Activated T-cell treated with anti-CD3 and anti-CD28 coated beads, Interleukin-2, amount 50 U/mL, for 72 hours (primary cell): ENCODE measurements at places on chromosomes 16 and 17. TPM values are rescaled to one million over a fixed set of nuclear protein-coding genes. Genes with fewer than 3 reads are reported as not detected.
A peak's percentile ranks its signal among the peaks of the same experiment; 100 is the strongest.

TERB1 gene
- not detected for total RNA-seq

KRTAP4-5 gene
- not detected for total RNA-seq

SLC4A1 gene
- not detected for total RNA-seq

RHBDL3 gene
- not detected for total RNA-seq

- DNase-seq: no peak
These were observed 11.9 kb downstream of the IKZF3 start for GRCh38 chr17:39852239-39852638.

- no peak for DNase-seq
These were observed 11.6 kb downstream of the HBQ1 start for GRCh38 chr16:191831-192230.

- no peak for DNase-seq
These were observed 143.0 kb downstream of the ENGASE start for GRCh38 chr17:79217473-79218135.

GRCh38 chr17:45338996-45339535 lies 22.2 kb upstream of the MAP3K14 start:
- no peak for DNase-seq

GRCh38 chr16:86428729-86429517 lies 81.4 kb upstream of the FOXF1 start:
- no peak for DNase-seq

DNA sequence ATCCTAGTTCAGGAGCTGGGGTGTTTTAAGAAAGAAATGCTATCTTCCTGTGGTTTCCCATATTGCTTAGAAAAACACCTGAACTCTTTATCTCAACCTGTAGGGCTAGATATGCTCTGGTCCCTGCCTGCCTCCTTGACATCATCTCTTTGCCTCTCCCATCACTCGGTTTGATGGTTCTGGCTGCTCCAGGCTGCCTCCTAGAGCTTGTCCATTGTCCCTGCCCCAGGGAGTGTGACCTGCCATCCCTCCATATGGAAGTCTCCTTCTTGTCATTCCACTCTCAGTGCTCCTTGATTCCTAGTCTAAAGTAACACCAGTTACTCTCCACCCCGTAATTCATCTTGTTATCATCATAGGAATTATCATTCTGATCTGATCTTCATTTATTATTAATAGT lies 369.0 kb upstream of the EEF2KMT start:
- no peak for DNase-seq

GRCh38 chr17:44219108-44219615 lies 313 bp downstream of the UBTF start:
- peak; percentile 84 for DNase-seq

DNA sequence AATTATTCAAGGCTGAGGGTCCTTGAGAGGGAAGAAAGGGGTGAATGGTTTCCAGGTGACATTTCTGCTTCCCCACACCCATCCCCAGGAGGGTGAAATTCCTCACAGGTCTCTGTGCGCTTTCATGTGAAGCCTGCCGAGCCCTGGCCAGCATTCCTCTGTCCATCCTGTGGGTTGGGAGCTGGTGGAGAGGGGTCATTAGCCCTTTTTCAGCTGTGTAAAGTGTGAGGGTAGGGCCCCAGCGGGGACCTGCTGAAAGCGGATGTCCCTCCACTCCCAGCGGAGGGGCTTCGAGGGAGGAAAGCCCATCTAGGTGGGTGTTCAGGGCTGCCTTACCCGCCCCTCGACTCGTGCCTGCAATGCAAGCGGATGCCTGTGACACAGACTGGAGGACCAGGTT lies 53.3 kb upstream of the DLX4 start:
- no peak for DNase-seq

DNA sequence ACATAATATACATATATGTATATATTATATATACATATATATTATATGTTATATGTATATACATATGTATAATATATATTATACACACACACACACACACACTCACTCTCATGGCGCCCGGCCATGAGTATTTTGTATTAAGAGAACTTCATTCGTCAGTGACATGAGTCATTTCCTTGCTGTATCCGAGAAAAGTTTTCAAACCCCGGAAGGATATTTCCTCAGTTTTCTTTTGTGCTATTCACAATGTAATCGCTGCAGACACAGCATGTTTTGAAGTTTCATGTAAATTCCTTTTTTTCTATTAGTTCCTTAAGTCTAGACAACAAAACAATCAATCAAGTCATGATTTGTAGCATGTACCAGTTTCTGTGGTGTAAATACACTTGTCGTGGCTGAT lies 33.3 kb downstream of the OR1D5 start:
- no peak for DNase-seq
